ENCODE measurements at places on chromosomes 16 and 17.

DNA sequence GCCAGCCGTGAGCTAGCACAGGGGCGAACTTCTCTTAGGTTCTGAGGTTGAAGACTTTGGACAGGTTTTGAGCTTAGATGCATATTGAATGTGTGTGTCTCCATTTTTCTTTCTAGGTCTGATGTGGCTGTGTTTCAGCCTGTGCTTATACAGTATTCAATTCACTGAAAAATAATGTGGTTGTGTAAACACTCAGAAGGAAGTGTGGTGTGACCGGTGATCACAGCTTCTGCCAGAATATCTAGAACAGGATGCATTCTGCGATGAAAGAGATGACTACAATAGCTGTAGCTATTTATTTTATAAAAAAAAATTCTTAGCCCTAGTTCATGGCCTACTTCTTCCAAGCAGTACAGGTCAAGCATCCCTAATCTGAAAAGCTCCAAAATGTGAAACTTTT is 64.4 kb downstream of the MAP2K6 start:
- DNase-seq, result no peak

- DNase-seq, result no peak
Observed at GRCh38 chr16:65200857-65201256, 79.0 kb upstream of the CDH11 start.

- DNase-seq, result no peak
Observed at GRCh38 chr16:5900046-5900445, 802.5 kb upstream of the EEF2KMT start.

DNA sequence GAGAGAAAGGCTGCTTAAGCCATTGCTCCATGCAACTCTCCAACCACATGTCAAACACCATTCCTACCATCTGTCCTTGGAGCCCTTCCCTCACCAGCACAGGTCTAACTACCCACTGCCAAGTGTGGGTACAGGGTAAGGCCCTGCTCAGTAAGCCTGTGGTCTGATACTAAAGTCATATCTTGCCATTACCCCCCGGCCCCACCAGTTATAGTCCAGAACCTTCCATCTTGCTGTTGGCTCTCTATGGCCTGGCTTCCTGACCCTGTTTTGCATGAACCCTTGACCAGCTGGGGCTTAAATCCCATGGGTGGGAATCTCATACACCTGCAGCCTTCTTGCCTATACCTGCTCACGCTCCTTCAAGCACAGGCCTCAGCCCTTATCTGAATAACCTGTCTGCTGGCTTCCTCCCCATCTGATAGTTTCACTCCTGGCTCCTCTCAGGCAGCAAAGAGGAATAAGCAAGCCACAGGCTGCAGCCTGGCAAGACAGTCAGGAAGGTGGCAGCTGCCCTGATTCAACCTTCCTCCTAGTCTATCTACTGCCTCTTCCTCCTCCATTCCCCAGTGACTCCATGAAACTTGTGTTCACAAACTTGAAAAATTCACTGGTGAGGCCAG is 64.1 kb downstream of the ZFHX3 start:
- DNase-seq, result no peak

DNA sequence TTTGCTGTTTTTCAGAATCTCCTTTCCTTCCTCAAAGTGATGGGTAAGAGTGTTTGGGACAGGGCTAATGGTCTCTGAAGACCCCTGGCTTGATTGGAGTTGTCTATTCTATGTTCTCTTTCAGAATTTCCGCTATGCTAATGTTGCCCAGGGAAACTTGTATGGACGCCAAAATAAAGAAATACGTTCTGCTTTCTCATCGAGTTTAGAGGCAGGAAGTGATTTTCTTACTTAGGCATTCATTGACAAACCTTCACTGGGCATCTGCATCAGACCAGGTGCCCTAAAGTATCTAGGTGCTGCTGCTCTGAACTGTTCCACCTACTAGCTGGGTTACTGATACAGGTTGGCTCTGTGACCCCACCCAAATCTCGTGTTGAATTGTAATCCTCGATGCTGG is 787.9 kb upstream of the EEF2KMT start:
- no peak for DNase-seq

GRCh38 chr17:65332375-65332774 is 195.2 kb downstream of the RGS9 start:
- no peak for DNase-seq

DNA sequence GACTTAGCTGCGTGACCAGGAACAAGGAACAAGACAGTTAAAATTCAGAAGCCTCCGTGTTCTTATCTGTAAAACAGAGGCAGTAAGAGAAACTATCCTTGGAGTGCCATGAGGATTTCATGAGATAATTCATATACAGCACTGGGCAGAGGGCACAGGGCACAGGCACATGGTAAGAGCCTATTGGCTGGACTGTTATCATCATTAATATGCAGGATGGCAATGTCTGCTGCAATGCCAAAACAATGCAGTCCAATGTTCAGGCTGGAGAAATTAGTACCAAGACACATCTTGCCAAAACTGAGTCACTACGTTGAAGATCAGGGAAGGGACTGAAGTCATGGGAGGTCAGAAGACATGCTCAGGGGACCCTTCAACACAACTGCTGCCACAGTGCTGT is 13.6 kb downstream of the CDRT4 start:
- no peak for DNase-seq

- DNase-seq, result no peak
Observed at GRCh38 chr17:21164216-21164615, 37.5 kb downstream of the DHRS7B start.

GRCh38 chr17:39000021-39000601 is 32.9 kb upstream of the FBXO47 start:
- no peak for DNase-seq

DNA sequence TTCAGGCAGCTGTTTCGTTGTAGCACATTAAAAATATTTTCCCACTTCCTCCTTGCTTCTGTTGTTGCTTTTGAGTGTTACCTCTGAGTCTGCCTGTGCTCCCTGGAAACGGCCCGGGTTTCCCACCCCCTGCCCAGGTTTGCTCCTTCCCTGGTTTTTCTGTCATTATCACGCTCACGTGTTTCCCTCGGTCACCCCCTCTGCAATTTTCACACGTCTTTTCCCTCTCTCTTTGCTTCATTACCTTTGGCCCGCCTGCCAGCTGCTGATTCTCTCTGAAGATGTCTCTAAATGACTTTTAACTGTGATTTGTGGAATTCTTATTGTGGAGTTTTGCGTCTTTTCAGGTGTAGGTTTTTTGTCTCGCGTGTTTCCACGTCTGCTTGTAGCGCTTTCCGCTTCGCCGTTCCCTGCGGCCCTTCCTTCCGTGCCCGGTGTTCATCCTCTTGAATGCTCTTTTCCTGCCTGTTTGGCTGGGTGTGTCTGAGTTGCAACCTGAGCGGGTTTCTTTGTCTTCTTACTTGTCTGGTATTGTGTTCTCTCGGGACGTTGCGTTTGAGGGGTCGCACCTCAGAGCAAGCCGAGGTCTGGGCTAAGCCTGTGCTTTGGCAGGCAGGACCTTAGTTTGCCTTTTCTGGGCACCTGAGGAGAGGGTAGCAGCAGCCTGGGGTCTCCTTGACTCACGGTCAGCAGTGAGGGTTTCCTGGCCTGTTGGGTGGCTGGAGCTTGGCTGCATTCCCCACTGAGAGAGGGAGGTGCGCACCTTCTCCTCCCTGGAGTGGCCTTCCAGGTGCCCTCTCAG is 96.3 kb upstream of the ZNF750 start:
- no peak for DNase-seq

DNA sequence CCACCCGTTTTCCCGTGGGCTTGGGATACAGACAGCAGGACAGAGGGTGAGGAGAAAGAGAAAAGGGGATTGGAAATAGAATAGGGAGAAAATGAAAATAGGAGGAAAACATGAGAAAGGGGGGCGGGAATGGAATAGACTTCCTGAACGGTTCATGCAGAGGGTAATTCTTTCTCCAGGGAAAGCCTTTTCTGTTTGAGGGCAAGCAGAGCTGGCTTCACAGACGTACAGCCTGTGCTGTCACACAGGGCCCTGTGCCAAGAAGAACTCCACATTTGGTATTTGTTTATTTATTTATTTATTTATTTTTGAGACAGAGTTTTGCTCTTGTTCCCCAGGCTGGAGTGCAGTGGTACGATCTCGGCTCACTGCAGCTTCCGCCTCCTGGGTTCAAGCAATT is 12.0 kb downstream of the MILR1 start:
- no peak for DNase-seq

DNA sequence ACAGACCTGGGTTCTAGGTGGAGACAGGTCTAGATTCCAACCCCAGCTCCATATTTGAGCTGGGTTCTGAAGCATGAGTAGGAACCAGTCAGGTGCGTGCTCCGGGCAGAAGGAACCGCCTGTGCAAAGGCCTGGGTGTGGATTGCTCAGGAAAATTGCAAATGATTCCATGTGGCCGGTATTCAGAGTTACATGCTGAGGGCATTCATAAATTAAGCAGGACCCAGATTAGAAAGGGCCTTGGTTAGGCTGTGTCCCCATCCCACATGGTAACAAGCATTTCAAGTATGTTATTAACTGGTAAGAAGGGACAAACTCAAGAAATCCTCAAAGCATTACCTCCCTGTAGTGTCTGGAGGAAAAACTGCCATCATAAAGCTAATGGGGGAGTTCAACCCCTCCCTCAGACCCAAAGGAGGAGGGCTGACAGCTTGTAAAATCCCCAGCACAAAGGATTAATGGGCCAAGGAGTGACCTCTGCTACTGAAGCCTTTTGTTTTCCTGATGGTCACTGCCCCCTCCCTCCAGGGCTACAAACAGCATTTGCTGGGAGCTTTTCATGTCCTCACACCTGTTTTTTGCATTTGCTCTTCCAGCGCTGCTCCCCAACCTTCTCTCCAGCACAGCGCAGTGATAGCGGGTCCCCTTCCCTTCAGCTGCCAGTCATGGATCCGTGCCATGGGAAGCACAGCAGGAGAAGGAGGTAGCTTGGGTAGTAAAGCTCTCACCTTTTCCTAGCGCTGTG is 218.0 kb downstream of the C16orf95 start:
- no peak for DNase-seq

DNA sequence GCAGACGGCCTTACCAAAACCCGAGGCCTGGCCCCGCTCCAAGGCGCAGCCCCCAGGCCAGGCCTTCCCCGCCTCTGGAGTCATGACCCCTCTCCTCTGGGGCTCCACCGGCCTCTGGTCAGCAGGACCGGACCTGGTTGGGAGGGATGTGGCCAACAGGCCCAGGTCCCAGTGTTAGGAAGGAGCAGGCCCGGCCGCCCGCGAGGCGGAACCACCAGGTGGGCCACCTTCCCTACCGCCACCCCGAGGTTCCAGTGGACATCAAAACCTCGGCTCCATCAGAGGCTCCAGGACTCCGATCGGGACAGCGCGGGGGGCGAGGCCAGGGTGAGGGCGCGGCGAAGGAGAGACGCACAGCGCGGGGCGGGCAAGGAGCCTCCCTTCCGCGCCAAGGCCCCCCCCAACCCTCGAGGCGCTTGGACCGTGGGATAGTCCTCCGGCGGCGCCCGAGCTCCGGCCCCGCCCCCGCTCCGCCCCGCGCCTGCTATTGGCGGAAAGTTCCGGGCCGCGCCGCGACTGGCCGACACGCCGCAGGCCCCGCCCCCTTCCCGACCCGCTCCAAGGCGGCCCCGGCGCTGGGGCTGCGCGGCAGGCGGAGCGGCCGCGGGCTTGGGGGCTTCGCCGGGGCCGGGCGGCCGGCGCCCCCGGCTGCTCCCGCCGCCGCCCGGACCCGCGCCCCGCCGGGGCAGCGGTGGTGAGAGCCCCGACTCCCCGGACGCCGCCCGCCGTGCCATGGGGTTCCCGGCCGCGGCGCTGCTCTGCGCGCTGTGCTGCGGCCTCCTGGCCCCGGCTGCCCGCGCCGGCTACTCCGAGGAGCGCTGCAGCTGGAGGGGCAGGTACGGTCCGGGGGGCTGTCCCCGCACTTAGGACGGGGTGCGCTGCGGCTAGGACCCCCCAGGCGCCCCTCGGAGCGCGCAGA is at the start of gene METRN:
Gene METRN, plus strand, starts transcription at position 561 of the 919 bp plus-strand sequence. Its CDS starts 172 bp downstream, at position 733.
- DNase-seq, result peak; percentile 94

GRCh38 chr17:9226794-9227135 is 205.5 kb downstream of the NTN1 start:
- DNase-seq, result peak; percentile 77

DNA sequence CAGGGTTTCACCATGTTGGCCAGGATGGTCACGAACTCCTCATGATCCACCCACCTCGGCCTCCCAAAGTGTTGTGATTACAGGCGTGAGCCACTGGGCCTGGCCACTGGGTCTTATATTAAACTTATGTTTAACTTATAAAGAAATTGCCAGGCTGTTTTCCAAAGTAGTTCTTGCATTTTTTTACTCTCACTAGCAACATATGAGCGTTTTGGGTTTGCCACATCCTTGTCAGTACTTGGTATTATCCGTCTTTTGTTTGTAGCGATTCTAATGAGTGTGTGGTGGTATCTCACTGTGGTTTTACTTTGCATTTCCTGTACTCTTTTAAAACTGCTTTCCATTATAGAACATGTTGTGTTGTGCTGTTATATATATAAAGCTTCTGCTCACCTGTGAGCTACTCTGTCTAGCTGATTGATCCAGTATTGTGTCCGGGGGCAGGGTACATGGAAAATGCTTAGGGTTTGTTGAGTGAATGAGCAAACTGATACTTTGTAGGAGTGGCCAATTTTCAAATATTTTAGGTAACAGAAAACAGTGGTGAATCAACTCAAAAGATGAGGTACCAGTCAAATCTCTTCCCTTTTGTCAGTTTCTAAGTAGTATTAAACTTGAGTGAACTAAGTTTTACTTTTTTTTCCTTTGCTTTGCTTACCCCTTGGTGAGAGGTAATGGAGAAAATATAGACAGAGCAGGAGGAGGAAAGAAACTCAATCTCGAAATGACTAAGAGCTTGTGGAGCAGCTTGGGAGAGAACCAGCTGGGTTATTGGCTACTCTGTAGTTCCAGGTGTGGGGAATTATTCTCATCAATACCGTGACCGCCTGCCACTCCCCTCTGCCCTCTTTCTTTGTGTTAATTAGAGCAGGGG is 75.8 kb downstream of the PITPNC1 start:
- peak; percentile 62 for DNase-seq

GRCh38 chr16:19601083-19601976 is 45.8 kb downstream of the VPS35L start:
- peak; percentile 49 for DNase-seq

DNA sequence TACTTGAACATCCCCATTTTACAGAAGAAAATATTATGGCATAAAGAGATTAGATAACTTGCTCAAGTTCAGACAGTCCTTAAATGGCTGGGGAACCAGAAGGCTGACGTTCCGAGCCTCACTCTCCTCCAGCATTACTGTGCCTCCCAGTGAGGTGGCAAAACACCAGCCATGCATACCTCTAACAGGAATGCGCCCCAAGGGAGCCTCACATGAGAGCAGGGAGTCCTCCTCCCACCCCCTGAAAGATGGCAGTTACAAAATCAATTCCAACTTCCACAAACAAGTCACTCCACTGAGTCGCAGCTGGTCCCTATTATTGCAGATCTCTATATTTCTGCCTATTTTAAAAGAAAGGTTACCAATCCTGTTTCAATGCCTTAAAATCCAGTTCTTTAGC is 55.5 kb downstream of the ANKFY1 start:
- no peak for DNase-seq

GRCh38 chr17:1203111-1203966 is 23.6 kb upstream of the ABR start:
- DNase-seq, result peak; percentile 59

GRCh38 chr16:86581458-86581857 is 3.1 kb downstream of the FOXL1 start:
- no peak for DNase-seq

GRCh38 chr16:74736531-74737157 is 36.0 kb upstream of the MLKL start:
- DNase-seq, result no peak

GRCh38 chr17:52106638-52107261 is 51.8 kb downstream of the CA10 start:
- peak; percentile 65 for DNase-seq

Data from activated CD8-positive, alpha-beta T cell treated with anti-CD3 and anti-CD28 coated beads for 36 hours (primary cell).